ENCODE measurements at places on chromosomes 16 and 17. TPM values are rescaled to one million over a fixed set of nuclear protein-coding genes. Genes with fewer than 3 reads are reported as not detected.
A peak's percentile ranks its signal among the peaks of the same experiment; 100 is the strongest.

The TMEM220 gene
- not detected for total RNA-seq

The ALDH3A1 gene
- not detected for total RNA-seq

The HYDIN gene
- total RNA-seq = not detected

The MSI2 gene
- 76.1 TPM for total RNA-seq

The BCL6B gene
- total RNA-seq = 0.56 TPM

DNA sequence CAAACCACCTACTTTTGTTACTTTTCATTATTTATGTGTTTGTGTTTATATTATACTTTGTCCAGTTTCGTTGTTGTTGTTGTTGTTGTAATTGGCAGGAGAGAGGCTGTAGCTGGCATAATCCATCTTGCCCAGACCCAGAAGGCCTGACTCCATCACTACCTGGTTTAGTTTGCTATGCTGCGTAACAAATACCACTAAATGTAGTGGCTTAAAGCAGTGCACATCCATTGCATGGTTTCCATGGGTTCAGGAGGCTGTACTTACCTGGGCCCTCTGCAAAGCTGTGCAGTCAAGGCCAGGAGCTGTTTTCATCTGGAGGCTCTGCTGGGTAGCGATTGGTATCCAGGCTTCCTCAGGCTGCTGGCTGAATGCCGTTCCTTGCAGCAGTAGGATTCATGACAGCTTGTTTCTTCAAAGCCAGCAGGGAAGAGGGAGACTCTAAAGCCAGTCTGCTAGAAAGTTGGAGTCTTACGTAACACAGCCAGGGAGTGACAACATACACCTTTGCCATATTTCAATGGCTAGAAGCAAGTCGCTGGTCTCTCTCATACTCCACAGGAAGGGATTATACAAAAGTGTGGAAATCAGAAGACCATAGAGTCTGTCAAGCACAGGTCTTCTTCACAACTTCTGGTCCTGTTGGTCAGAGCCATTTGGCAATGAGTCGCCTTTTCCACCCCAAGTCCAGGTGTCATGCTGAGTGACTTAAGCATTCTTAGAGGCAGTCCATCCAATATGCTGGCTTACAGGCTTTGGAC, 41.1 kb downstream of the TNRC6C start:
- no peaks in the 10 kb centered on the region for H3K27me3 ChIP-seq
- no peaks in the 10 kb centered on the region for H3K4me1 ChIP-seq
- no peaks in the 10 kb centered on the region for H3K36me3 ChIP-seq

- peak overlapping the region; percentile 64 for H3K27ac ChIP-seq
- no peaks in the 10 kb centered on the region for H3K36me3 ChIP-seq
- H3K27me3 ChIP-seq = no peaks in the 10 kb centered on the region
- H3K4me1 ChIP-seq = peaks cover 6% of the 10 kb centered on the region
- H3K4me3 ChIP-seq = peak overlapping the region; percentile 87
- peak; percentile 17 for DNase-seq
Observed at GRCh38 chr16:21600031-21600773, 825 bp downstream of the METTL9 start.

GRCh38 chr17:47945080-47945479, 3.7 kb downstream of the PNPO start:
- H3K27me3 ChIP-seq = no peaks in the 10 kb centered on the region
- H3K36me3 ChIP-seq = peaks cover 8% of the 10 kb centered on the region
- H3K4me1 ChIP-seq = peaks cover 46% of the 10 kb centered on the region
- H3K27ac ChIP-seq = peak overlapping the region; percentile 48
- DNase-seq = no peak
- H3K4me3 ChIP-seq = no peak overlapping the region

DNA sequence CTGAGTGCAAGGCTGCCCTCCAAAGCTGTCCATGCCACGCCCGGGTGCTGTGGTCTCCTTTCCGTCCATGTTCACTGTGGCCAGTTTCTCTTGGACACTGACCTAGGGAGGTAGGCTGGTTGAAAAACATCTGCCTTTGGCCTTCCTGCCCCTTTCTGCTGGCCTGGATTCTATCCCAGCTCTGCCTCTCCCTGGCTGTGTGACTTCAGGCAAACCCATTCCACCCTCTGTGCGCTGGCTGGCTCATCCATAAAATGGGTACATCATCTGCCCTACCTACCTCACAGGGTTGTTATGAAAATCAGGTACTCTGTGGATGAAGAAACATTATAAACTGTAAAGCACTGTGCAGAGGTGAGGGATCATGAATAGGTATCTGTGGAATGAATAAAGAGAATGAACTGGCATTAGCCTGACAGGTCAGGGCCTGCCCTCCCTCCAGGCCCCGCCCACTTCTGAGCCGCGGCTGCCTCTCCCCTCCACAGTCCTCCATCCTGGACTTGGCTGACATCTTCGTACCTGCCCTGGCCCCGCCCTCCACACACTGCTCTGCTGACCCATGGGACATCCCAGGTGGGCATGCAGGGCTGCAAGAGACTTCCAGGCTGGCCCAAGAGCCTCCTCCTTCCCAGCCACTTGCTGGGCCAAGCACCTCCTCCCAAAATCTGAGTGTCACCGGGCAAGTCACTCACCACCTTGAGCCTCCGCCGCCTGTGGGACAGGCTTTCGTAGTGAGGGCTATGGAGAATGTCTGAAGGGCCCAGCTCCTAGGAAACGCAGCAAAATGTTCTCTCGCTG, 7.0 kb upstream of the SPATA20 start:
- H3K27me3 ChIP-seq = no peaks in the 10 kb centered on the region
- peaks cover 10% of the 10 kb centered on the region for H3K4me1 ChIP-seq
- H3K27ac ChIP-seq = no peak overlapping the region

- no peak for DNase-seq
- H3K27ac ChIP-seq = no peak overlapping the region
- H3K27me3 ChIP-seq = no peaks in the 10 kb centered on the region
- H3K4me1 ChIP-seq = no peaks in the 10 kb centered on the region
- peaks cover 8% of the 10 kb centered on the region for H3K36me3 ChIP-seq
Observed at GRCh38 chr16:87747626-87748414, 18.0 kb downstream of the KLHDC4 start.

DNA sequence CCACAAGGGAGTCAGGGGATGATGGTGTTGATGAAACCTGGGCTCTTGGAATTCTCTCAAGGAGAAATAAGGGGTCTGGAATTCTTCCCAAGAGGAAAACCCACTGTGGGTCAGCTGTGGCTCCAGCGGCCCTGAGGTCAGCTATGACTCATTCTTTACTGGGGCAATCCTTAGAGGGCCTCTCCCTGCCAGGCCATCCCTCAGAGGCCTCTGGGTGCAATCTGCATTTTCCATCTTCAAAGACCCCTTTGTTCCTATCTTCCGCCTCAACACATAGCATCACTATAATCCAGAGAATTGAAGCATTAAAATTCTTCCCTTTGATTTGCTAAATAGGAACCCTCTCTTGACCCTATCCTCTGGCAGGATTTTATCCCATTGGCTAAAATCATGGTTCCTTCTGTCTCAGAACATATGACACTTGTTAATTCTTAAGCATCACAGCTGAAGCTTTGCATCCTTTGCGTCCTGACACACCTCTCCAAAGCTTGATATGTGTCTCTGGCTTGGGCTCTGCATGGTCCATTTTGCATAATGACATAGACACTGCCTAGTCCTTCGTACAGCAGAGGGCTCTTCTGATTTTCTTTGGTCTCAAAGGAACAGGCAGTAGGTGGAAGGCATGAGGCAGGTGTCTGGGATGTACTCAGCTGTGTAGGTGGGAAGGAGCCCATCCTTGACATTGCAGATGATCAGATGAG, 4.4 kb upstream of the KRT37 start:
- H3K36me3 ChIP-seq = no peaks in the 10 kb centered on the region
- no peak overlapping the region for H3K4me3 ChIP-seq
- no peaks in the 10 kb centered on the region for H3K27me3 ChIP-seq
- H3K27ac ChIP-seq = no peak overlapping the region
- H3K4me1 ChIP-seq = no peaks in the 10 kb centered on the region

DNA sequence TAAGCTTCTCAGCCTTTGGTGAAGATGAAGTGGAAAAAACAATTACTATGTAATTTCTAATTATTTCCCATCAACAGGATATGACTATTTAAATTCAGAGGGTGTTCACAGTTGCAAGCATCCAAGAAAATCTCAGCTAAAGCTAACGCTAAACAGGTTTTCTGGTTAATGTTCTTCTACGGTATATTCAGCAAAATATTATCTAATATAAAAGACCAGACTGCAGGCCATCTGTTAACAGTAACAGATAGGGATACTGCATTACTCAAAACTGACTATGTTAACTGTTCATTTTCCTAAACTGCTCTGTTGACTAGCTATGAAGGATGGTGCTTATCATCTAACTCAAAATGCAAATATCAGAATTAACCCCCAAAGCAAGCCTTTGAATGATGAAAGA, 32.8 kb downstream of the GLG1 start:
- H3K4me3 ChIP-seq = no peak overlapping the region
- peaks cover 3% of the 10 kb centered on the region for H3K36me3 ChIP-seq
- H3K27me3 ChIP-seq = no peaks in the 10 kb centered on the region
- DNase-seq = no peak
- no peak overlapping the region for H3K27ac ChIP-seq
- H3K4me1 ChIP-seq = peaks cover 15% of the 10 kb centered on the region

- no peak overlapping the region for H3K4me3 ChIP-seq
- H3K27me3 ChIP-seq = no peaks in the 10 kb centered on the region
- peaks cover 31% of the 10 kb centered on the region for H3K36me3 ChIP-seq
- no peaks in the 10 kb centered on the region for H3K4me1 ChIP-seq
Observed at GRCh38 chr16:16075488-16076422, 126.3 kb downstream of the ABCC1 start.

- H3K27me3 ChIP-seq = no peaks in the 10 kb centered on the region
- no peaks in the 10 kb centered on the region for H3K36me3 ChIP-seq
- peaks cover 13% of the 10 kb centered on the region for H3K4me1 ChIP-seq
Observed at GRCh38 chr17:27535975-27536374, 79.7 kb downstream of the KSR1 start.

DNA sequence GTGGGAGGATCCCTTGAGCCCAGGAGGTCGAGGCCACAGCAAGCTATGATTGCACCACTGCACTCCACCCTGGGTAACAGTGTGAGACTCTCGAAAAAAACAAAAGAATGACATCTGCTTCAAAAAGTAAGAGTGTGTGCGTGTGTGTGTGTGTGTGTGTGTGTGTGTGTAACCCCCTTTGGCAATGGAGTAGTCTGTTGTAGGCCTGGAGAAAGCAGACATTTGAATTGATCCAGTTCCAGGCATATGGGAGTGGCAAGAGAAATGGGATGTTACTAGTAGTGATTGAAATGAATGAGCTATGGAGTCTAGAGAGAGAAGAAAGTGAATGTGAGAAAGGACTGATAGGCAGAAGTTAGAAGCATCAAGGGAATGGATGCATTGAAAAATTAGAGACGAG, 9.9 kb downstream of the CASC3 start:
- DNase-seq = no peak
- no peak overlapping the region for H3K27ac ChIP-seq
- H3K36me3 ChIP-seq = peaks cover 17% of the 10 kb centered on the region
- no peaks in the 10 kb centered on the region for H3K27me3 ChIP-seq
- no peak overlapping the region for H3K4me3 ChIP-seq

- no peaks in the 10 kb centered on the region for H3K36me3 ChIP-seq
Observed at GRCh38 chr16:50464325-50465290, 83.6 kb upstream of the NKD1 start.

GRCh38 chr16:1206786-1207185, 18.3 kb downstream of the TPSG1 start:
- no peaks in the 10 kb centered on the region for H3K27me3 ChIP-seq
- H3K4me3 ChIP-seq = no peak overlapping the region
- H3K4me1 ChIP-seq = no peaks in the 10 kb centered on the region
- no peak overlapping the region for H3K27ac ChIP-seq

DNA sequence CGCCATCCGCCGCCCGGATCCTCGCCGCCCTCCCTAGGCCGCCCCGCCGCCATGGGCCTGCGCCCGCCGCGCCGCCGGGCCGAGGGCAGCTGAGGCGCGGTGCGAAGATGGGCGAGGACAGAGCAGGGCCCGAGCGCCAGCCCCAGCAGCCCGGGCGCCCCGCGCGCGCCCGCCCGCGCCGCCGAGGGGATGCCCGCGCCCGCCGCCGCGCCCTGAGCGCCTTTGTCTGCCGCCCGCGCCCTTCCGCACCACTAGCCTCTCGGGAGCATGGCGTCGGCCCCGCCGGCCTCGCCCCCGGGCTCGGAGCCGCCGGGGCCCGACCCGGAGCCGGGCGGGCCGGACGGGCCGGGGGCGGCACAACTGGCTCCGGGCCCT, 278 bp downstream of the RAB11FIP3 start:
- H3K27me3 ChIP-seq = no peaks in the 10 kb centered on the region
- H3K27ac ChIP-seq = no peak overlapping the region
- peaks cover 15% of the 10 kb centered on the region for H3K4me1 ChIP-seq

DNA sequence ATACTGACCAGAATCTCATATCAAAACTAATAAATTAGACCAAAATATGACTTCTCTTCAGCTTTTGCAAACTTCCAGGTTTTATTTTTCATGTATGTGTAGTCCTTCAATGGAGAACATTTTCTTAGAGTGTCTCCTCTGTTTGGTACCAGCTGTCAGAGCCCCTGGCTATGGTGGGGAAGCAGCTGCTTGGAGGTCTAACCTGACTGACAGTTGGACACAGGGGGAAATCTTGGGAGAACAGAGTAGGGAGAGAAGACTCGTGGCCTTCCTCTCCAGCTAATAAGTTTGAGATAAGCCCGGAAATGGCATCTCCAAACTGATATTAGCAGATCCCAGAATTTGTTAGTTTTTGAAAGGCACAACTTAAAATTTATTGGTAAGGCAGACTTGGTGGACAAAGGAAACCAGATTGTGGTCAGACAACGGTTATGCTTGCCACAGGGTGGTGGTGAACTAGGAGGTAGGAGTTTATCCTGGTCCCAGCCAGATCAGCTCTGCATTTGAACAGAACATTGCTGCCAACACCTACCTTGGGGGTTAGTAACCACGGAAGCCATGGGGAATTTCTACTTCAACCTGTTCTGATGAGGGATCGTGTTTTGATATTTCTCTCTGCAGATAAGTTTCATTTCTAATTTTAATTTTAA, 39.2 kb upstream of the IRX3 start:
- H3K4me1 ChIP-seq = no peaks in the 10 kb centered on the region
- no peaks in the 10 kb centered on the region for H3K27me3 ChIP-seq
- DNase-seq = no peak
- H3K36me3 ChIP-seq = no peaks in the 10 kb centered on the region

- no peaks in the 10 kb centered on the region for H3K4me1 ChIP-seq
- H3K27me3 ChIP-seq = no peaks in the 10 kb centered on the region
- H3K4me3 ChIP-seq = no peak overlapping the region
- no peak for DNase-seq
Observed at GRCh38 chr16:27599606-27600005, 49.7 kb downstream of the KATNIP start.

DNA sequence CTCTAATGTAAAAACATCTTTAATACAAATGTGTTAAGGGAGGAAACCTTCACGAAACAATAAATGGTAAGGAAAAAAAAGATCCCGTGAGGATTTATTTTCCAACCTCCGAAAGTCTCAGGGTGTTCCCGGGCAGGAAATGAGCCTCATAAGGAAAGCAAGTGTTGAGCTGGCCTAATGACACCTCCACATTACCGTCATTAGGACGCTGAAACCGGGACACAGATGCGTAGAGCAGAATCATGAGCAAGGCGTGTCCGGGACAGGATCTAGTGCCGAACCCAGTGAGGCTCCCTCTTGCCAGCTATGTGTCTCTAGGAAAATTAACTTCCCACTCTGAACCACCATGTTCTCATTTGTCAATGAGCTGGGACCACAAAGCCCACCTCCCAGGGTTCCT, 22.7 kb upstream of the CYTH1 start:
- H3K4me1 ChIP-seq = no peaks in the 10 kb centered on the region
- H3K4me3 ChIP-seq = no peak overlapping the region
- peaks cover 43% of the 10 kb centered on the region for H3K36me3 ChIP-seq
- no peaks in the 10 kb centered on the region for H3K27me3 ChIP-seq
- no peak for DNase-seq

All from GM12878 (cell line).